Activated CD4-positive, alpha-beta memory T cell treated with anti-CD3 and anti-CD28 coated beads, Interleukin-2, amount 10 ng/mL, durations not matched to agents 7 days and 5 days (primary cell): ENCODE measurements at places on chromosomes 16 and 17. TPM values are rescaled to one million over a fixed set of nuclear protein-coding genes. Genes with fewer than 3 reads are reported as not detected.

The CCL3 gene
- 112 TPM for total RNA-seq

The RHBDL1 gene
- 1.5 TPM for total RNA-seq

The ACSM2A gene
- total RNA-seq: not detected

- no peak for DNase-seq
Observed at GRCh38 chr17:27318633-27319032, 24.7 kb downstream of the WSB1 start.

GRCh38 chr17:65539630-65540266 is 21.7 kb downstream of the AXIN2 start:
- no peak for DNase-seq

DNA sequence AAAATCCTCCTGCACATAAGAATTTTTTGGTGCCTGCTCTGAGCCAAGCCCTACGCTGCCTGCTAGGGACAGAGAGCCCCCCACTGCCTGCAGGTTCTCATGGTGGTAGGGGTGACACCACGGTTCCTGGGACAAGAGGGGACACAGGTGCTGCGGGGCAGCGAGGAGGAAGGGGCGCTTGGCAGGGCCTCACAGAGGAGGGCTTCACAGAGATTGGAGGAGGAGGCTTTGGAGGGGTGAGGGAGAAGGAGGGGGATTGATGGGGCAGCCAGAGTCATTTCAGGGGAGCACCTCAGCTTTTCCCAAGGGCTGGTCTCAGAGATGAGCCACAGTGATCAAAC is 29.8 kb upstream of the GSG1L start:
- no peak for DNase-seq

GRCh38 chr16:72236866-72237265 is 64.9 kb upstream of the PMFBP1 start:
- DNase-seq: no peak

DNA sequence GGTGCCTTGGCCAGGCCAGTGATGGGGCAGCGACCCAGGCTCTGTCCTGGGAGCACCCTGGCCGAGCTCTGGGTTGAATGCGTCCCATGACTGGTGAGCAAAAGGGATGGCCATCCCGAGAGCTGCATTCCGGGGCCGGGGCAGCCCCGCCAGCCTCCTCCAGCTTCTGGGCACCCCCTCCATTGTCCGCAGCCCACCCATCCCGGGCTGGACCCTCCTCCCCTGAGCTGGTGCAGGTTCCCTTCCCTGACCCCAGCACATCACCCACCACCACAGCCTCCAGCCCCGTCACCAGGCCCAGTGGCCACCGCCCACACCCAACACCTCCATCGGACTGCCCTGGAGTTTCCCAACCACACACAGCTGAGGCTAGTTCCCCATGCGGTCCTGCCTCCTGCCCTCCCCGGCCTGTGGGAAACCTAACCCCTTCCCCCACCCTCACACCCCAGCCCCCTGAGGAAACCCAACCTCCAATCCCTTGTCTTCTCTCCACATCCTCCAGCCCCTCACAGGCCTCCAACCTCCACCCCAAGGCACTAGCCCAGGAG is 16.2 kb upstream of the PVALEF start:
- DNase-seq: no peak

GRCh38 chr17:64115043-64115698 is 14.8 kb downstream of the ERN1 start:
- no peak for DNase-seq

DNA sequence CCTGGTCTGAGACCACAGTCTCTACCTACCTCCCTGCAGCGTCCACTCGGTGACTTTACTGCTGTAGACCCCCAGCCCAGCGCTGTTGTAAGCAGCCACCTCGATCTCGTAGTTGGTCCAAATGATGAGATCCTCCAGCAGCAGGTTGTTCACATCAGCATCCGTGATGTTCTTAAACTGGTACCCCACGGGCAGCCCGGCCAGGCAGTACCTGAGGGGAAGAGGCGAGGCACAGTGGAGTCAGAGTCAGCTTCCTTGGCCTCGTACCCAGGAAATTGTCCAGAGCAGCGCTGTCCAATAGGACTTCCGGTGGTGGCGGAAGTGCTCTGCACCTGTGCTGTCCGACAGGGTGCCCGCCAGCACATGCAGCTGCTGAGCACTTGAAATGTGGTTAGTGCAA is 104.0 kb upstream of the CDC42EP4 start:
- DNase-seq: no peak
